ENCODE measurements at places on chromosomes 16 and 17. TPM values are rescaled to one million over a fixed set of nuclear protein-coding genes. Genes with fewer than 3 reads are reported as not detected.

DNA sequence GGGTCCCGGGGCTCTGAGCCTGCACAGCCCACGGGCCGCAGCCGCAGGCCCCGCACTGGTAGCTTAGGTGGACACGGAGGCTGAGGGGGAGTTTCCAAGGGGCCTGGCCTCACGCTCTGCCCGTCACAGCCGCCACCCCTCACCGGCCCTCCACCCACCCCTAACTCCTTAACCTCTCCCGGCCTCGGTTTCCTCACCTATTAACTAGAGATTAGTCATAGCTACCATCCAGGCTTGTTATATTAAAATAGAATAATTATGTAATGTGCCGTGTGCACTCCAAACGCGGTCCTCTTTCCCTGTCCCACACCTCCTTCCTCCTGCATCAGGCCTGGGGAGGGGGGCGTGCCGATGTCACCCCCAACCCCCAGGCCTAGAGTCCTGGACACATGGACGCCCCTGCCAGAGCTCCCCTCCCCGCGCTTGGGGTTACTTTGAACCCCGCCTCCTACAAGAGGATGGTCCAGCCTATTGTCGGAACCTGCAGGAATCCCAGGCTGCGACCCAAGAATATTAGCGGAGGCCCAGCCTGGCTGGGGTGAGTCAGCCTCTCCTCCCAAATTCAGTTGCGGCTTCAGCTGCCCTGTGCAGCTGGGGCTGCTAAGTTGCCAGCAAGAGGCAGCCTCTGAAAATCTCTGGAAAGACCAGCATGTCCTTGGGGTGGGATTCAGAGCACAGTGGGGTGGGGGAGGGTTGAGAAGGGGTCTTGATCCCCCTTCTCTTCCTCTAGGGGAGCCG lies 17.3 kb downstream of the SOCS3 start:
- DNase-seq: no peak
- H3K27ac ChIP-seq: peak overlapping the region; percentile 98
- no peaks in the 10 kb centered on the region for H3K36me3 ChIP-seq
- peaks cover 15% of the 10 kb centered on the region for H3K4me1 ChIP-seq
- H3K4me3 ChIP-seq: peak overlapping the region; percentile 44

DNA sequence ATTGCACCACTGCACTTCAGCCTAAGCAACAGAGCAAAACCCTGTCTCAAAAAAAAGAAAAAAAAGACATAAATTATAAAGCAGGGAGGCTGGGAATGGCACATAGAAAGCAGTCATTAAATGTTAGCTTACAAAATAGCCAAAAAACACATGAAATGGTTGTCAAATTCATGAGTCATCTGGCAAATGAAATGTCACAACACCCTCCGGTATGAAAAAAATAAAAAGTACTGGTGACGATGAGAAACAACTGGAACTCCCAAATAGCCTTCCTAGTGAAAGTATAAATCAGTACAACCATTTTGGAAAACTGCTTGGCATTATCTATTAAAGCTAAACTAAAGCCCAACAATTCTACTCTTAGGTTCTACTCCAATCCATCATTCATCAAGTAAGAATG lies 3.5 kb upstream of the KATNB1 start:
- peaks cover 5% of the 10 kb centered on the region for H3K4me1 ChIP-seq
- DNase-seq: no peak
- no peaks in the 10 kb centered on the region for H3K36me3 ChIP-seq
- H3K27me3 ChIP-seq: no peaks in the 10 kb centered on the region

GRCh38 chr17:20085283-20085845 lies 76.2 kb downstream of the SPECC1 start:
- DNase-seq: no peak
- peak overlapping the region; percentile 68 for H3K27ac ChIP-seq
- no peaks in the 10 kb centered on the region for H3K36me3 ChIP-seq
- H3K27me3 ChIP-seq: no peaks in the 10 kb centered on the region
- no peaks in the 10 kb centered on the region for H3K4me1 ChIP-seq

GRCh38 chr16:9151074-9151473 lies 59.6 kb downstream of the HAPSTR1 start:
- no peak for DNase-seq
- no peak overlapping the region for H3K27ac ChIP-seq
- H3K27me3 ChIP-seq: no peaks in the 10 kb centered on the region
- H3K4me1 ChIP-seq: no peaks in the 10 kb centered on the region
- H3K36me3 ChIP-seq: no peaks in the 10 kb centered on the region

- H3K4me1 ChIP-seq: no peaks in the 10 kb centered on the region
- no peak overlapping the region for H3K27ac ChIP-seq
- no peaks in the 10 kb centered on the region for H3K27me3 ChIP-seq
- no peak for DNase-seq
- H3K4me3 ChIP-seq: no peak overlapping the region
These were observed 37.7 kb upstream of the PVALEF start for GRCh38 chr17:81127526-81128177.

- H3K27me3 ChIP-seq: no peaks in the 10 kb centered on the region
- H3K4me3 ChIP-seq: no peak overlapping the region
- no peaks in the 10 kb centered on the region for H3K4me1 ChIP-seq
- no peak for DNase-seq
- H3K36me3 ChIP-seq: no peaks in the 10 kb centered on the region
- H3K27ac ChIP-seq: no peak overlapping the region
These were observed 12.9 kb downstream of the KRT39 start for GRCh38 chr17:40953881-40954280.

DNA sequence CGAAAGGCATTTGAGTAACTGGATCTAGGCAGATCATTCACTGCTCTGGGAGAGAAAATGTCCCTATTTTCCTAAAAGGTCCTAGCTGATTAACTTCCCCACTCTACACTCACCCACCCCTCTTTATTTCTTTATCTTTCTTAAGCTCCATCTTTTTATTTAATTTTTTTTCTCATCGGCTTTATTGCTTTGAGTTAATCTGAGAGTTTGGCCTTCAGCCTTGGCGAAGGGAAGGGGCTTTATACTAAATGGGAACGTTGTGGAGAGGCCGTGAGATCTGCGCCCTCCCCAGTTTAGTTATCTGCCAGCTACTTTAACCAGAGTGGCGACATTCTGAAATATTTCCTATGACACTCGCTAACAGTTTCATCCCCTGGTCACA lies 882 bp upstream of the TOX3 start:
- no peak for DNase-seq
- H3K4me1 ChIP-seq: peaks cover 4% of the 10 kb centered on the region
- peak overlapping the region; percentile 52 for H3K27ac ChIP-seq
- H3K4me3 ChIP-seq: peak overlapping the region; percentile 71
- no peaks in the 10 kb centered on the region for H3K36me3 ChIP-seq

DNA sequence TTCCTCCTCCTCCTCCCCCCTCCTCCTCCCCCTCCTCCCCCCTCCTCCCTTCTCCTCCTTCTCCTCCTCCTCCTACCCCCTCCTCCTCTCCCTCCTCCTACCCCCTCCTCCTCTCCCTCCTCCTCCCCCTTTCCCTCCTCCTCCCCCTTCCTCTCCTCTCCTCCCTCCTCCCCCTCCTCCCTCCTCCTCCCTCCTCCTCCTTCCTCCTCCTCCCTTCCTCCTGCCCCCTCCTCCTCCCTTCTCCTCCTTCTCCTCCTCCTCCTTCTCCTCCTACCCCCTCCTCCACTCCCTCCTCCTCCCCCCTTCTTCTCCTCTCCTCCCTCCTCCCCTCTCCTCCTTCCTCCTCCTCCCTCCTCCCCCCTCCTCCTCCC lies 6.6 kb upstream of the PDP2 start:
- no peak for DNase-seq
- no peaks in the 10 kb centered on the region for H3K4me1 ChIP-seq
- no peaks in the 10 kb centered on the region for H3K36me3 ChIP-seq
- no peaks in the 10 kb centered on the region for H3K27me3 ChIP-seq
- H3K4me3 ChIP-seq: peak overlapping the region; percentile 56

The CLDN7 gene
- total RNA-seq: 5.4 TPM

The NPW gene
- total RNA-seq: not detected

Measured in breast epithelium (tissue), 4 donors.